ENCODE measurements at places on chromosomes 11 and 22. TPM values are rescaled to one million over a fixed set of nuclear protein-coding genes. Genes with fewer than 3 reads are reported as not detected.

Gene KCNJ1
- total RNA-seq, result 0.19 TPM

DNA sequence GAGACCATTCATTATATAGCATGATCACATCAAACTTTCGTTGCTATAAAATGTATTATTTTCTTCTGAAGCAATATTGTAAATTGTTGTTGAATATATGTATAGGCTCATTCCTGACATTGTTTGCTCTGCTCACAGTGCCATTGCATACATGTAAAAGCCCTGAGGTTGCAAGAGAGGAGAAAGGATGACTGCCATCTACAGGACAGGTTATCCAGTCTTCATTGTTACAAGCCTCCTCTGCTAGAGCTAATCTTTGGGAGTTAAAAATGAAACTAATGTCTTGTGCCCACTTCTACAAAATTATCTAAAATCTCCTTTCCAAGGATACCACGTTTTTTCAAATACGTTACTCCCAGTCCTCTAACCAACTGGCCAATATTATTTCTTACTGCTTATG, 16.4 kb upstream of the OR5AL1 start:
- H3K36me3 ChIP-seq, result no peaks in the 10 kb centered on the region
- no peaks in the 10 kb centered on the region for H3K4me1 ChIP-seq
- no peak overlapping the region for H3K27ac ChIP-seq
- no peaks in the 10 kb centered on the region for H3K27me3 ChIP-seq

DNA sequence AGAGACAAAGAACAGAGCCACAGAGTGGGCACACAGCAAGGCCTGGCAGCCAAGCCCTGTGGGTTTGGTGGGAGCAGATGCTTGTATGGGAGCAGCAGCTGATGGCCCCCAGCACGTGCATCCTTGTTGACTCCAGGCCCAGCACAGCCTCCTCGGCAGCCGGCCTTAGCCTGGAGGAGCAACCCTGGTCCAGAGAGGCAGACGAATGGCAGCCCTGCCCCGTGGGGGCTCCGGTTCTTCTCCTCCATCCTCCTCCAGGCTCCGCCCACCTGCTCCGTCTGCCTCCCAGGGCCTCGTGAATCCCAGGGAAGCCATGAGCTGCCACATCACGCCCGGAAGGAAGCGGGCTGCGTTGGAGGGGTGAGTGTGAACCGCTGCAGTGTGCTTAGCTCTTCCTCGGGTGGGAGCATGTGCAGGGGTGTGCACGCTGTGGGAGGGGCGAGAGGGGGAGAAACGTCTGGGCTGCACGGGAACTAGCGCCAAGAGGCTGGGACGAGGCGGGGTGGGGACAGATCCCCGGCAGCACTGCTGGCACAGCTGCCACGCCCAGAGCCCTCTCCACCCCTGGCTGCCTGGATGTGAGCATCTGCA, 36.3 kb upstream of the JAM3 start:
- no peak overlapping the region for H3K4me3 ChIP-seq
- H3K27me3 ChIP-seq, result no peaks in the 10 kb centered on the region
- H3K4me1 ChIP-seq, result peaks cover 53% of the 10 kb centered on the region
- DNase-seq, result no peak

GRCh38 chr22:24418786-24419474, 8.5 kb upstream of the ADORA2A start:
- peaks cover 34% of the 10 kb centered on the region for H3K36me3 ChIP-seq
- no peak for DNase-seq
- peaks cover 2% of the 10 kb centered on the region for H3K27me3 ChIP-seq
- no peak overlapping the region for H3K27ac ChIP-seq
- H3K4me3 ChIP-seq, result no peak overlapping the region

- H3K36me3 ChIP-seq, result no peaks in the 10 kb centered on the region
- no peaks in the 10 kb centered on the region for H3K27me3 ChIP-seq
- DNase-seq, result no peak
- no peak overlapping the region for H3K27ac ChIP-seq
- no peaks in the 10 kb centered on the region for H3K4me1 ChIP-seq
Observed at GRCh38 chr11:78714539-78714938, 139.9 kb upstream of the NARS2 start.

- peaks cover 61% of the 10 kb centered on the region for H3K4me1 ChIP-seq
- H3K4me3 ChIP-seq, result no peak overlapping the region
- H3K36me3 ChIP-seq, result no peaks in the 10 kb centered on the region
- no peaks in the 10 kb centered on the region for H3K27me3 ChIP-seq
- H3K27ac ChIP-seq, result peak overlapping the region; percentile 95
- DNase-seq, result no peak
Observed at GRCh38 chr11:122692444-122692843, 36.9 kb downstream of the UBASH3B start.

GRCh38 chr11:13030857-13031256, 21.7 kb downstream of the RASSF10 start:
- H3K4me1 ChIP-seq, result no peaks in the 10 kb centered on the region
- H3K27ac ChIP-seq, result no peak overlapping the region
- H3K36me3 ChIP-seq, result no peaks in the 10 kb centered on the region
- no peak overlapping the region for H3K4me3 ChIP-seq
- no peak for DNase-seq
- no peaks in the 10 kb centered on the region for H3K27me3 ChIP-seq

Gene OR10A3
- total RNA-seq, result not detected

DNA sequence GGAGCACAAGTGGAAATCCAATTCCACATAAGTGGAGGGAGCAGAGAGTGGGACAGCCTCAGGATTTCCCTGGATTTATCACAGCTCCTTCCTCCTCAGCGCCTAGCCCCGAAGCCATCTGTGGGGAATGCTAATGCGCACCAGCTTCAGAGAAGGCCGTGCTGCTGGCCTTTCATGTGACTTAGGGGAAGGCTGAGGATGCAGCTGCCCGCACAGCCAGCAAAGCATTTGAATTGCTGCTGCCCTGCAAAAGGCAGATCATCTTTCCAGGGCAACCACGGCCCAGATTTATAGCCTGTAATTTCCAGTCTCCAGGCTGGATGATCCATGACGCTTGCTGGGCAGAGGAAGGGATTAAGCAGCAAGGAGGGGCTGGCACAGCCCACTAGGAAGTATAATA, 29.9 kb downstream of the SYN3 start:
- H3K36me3 ChIP-seq, result no peaks in the 10 kb centered on the region
- no peak overlapping the region for H3K27ac ChIP-seq
- no peaks in the 10 kb centered on the region for H3K4me1 ChIP-seq
- peaks cover 2% of the 10 kb centered on the region for H3K27me3 ChIP-seq
- no peak for DNase-seq
- no peak overlapping the region for H3K4me3 ChIP-seq

GRCh38 chr11:120332822-120333716, 3.1 kb upstream of the ARHGEF12 start:
- no peaks in the 10 kb centered on the region for H3K36me3 ChIP-seq
- peaks cover 8% of the 10 kb centered on the region for H3K4me1 ChIP-seq
- peaks cover 34% of the 10 kb centered on the region for H3K27me3 ChIP-seq
- H3K4me3 ChIP-seq, result no peak overlapping the region
- no peak for DNase-seq

DNA sequence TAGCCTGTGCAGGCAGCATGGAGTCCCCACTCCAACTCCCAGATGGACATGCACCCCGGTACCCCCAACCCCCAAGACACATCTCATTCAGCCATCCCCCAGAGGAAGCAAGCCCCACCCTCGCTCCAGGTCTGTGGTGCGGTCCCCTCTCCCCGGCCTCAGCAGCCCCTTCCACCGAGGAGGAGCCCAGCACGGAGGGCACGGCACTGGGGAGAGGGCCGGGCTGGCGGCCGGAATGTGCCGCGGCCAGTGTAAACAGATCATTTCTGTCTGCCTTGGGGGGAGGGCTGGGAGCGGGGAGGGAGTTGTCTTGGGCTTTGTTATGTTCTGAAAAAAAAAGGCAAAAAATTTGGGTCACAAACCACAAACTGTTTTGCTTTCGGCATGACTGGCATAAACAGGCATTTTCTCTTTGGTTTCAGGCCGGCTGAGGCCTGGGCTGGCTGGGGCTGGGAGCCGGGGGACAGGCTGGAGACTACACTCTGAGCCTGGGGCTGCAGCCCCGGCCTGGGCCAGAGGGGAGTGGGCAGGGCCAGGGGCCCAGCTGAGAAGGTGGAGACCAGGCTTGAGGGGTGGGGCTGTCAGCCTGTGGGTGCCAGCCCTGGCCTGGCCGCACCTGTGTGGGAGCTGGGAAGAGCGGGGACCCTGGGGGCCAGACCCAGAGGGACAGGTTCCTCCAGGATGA, 16.8 kb downstream of the IGF2 start:
- peaks cover 21% of the 10 kb centered on the region for H3K27me3 ChIP-seq
- no peaks in the 10 kb centered on the region for H3K36me3 ChIP-seq
- DNase-seq, result no peak
- no peak overlapping the region for H3K4me3 ChIP-seq
- H3K27ac ChIP-seq, result no peak overlapping the region
- H3K4me1 ChIP-seq, result no peaks in the 10 kb centered on the region

- no peak for DNase-seq
- H3K4me3 ChIP-seq, result no peak overlapping the region
- no peaks in the 10 kb centered on the region for H3K27me3 ChIP-seq
- no peaks in the 10 kb centered on the region for H3K36me3 ChIP-seq
- no peaks in the 10 kb centered on the region for H3K4me1 ChIP-seq
Observed at GRCh38 chr11:15159085-15159484, 44.4 kb downstream of the INSC start.
